ENCODE measurements at places on chromosomes 2 and 18.

DNA sequence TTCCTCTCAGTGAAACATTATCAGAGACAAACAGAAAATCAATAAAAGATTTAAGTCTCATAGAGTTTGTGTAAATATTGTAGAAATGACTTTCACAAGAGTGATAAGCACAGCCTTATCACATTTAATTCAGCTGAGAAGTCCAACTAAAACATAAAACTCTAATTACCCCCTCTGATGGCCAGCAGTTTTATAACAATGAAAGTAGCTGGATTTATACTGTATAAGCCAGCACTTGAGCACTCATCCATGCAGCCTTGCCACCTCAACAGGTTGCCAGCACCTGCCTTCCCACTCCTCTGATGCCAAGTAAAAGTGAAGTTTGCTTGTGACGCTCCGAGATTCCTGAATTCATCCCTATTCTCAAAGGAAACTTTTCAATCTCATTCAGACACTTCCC, 103.0 kb upstream of the STK39 start:
- no peak for DNase-seq

- no peak for DNase-seq
Measured at GRCh38 chr2:234880551-234881211, 71.1 kb upstream of the SH3BP4 start.

GRCh38 chr18:38572554-38573111, 1007.0 kb upstream of the CELF4 start:
- DNase-seq = no peak

- no peak for DNase-seq
Measured at GRCh38 chr2:241344925-241345651, 11.0 kb upstream of the FARP2 start.

GRCh38 chr2:112542984-112543661, 858 bp downstream of the POLR1B start:
- DNase-seq = no peak

GRCh38 chr2:121902616-121903015, 147.2 kb downstream of the TSN start:
- DNase-seq = no peak

GRCh38 chr18:845152-845819, 33.2 kb upstream of the YES1 start:
- DNase-seq = no peak

DNA sequence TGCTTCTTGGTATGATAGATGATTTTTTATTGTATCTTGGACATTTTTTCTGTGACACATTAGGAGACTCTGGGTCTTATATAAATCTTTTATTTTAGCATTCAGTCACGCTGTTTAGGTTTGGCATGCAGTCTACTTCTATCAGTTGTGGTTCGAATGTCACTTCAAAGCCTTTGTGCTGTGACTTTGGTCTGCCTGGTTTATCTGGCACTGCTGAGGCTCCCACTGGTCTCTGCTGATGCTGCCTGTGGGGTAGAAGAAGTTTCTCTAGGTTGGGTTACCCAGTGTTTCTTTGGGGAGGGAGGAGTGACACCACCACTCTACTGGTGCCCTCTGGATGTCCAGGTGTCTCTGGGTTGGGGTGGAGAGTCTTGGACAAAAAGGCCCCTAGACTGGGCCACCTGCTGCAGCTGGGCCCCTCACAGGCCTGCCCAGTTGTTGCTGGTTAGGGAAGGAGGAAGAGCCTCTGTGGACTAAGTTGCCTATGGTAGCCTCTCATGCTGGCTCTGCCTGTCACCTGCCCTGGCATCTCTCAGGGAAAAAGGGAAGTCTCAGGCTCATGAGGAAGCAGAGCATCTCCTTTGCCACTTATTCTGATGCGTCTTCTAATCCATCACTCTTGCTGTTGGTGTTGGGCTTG, 115.4 kb upstream of the HS6ST1 start:
- no peak for DNase-seq

DNA sequence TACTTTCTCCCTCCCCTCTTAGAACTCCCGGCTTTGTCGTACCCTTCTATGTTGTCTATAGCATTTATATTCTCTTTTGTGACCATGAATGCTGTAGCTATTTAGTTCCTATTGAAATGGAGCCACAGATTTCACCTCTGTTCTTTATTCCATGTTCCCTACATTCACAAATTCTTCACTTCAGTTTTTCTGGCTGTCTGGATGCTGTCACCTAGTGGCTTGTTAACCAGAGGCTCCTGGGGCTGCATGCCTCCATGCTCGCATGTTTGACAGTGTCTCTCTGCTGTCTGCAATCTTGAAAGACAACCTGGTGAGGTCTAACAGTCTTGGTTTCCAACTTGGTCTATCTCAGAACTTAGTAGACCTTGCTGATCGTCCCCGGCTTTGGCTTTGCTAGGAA, 48.2 kb downstream of the CFAP221 start:
- no peak for DNase-seq
